Cerebellar cortex (tissue), 1 donor: ENCODE measurements at places on chromosomes 6 and 20.
A peak's percentile ranks its signal among the peaks of the same experiment; 100 is the strongest.

GRCh38 chr6:42168650-42169049, 4.5 kb upstream of the GUCA1A start:
- DNase-seq = no peak

DNA sequence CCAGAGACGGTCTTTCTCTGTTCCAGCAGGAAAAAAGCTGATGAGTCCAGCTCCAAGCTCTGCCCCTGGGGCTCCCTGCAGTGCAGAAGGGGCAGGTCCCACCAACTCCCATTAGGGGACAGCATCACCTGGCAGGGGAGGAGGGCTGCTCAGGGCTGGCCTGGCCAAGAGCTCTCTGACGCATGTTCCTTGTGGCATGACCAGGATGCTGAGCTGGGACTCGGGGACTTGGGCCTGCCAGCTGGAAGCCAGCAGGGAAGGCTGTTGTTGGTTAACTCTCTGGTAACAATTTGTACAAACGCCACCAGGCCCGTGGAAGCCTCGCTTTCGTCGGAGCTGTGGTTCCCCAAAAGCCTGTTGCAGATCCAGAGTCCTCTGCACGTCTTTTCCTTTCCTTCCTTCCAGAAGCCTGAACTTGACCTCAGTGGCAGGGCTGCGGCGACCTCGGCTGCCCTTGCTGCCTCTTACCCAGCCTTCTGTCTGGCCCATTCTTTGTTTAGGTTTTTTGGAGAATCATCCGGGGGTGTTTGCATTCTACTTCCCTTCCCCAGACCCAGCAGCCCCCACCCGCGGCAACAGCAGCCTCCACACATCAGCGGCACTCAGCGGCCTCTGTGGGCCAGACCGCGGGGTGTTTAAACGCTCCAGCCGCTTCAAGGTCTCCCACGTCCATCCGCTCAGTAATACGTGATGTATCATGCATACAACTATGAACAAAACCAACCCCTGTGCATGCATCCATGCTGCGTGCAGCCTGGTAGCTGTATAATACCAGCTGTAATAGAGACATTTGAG, 63.3 kb downstream of the GNAS-AS1 start:
- no peak for DNase-seq

GRCh38 chr20:39433466-39433865, 471.3 kb downstream of the DHX35 start:
- DNase-seq = no peak

- no peak for DNase-seq
These were observed 67.2 kb downstream of the PLCB4 start for GRCh38 chr20:9136114-9136513.

- DNase-seq = no peak
These were observed 25.8 kb upstream of the TNFRSF21 start for GRCh38 chr6:47335466-47335865.

DNA sequence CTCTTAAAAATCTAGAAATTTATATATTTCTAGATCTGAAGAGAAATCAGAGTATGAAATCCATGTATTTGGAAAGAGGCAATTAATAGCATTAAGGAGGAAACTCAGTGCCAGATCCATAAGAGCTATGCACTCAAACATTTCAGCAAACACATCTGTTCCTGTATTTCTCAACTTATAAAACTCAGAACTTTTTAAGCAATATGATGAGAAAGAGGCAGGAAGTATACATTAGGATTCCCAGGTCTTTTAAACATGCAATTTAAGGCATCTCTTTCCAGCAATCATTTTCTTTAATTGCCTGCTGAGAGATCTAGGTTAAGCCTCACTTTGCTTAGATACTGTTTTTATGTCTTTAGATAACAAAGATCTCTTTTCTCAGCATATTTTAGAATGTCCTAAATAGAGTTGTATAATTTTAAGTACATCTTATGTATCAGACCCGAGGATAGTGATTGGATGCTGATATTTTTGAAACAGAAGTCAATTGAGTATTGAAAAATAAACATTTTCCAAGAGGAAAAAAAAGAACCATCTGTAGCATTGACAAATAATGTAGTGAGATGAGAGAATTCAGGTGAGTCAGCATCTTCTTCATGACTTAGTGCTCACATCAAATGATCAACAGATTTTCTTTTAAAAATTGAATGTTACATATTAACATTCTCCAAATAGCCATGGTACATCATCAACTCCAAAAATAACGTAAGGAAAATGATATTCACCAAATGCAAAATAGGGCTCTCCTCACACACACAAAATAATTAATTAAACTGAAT, 461.4 kb upstream of the NOX3 start:
- no peak for DNase-seq

DNA sequence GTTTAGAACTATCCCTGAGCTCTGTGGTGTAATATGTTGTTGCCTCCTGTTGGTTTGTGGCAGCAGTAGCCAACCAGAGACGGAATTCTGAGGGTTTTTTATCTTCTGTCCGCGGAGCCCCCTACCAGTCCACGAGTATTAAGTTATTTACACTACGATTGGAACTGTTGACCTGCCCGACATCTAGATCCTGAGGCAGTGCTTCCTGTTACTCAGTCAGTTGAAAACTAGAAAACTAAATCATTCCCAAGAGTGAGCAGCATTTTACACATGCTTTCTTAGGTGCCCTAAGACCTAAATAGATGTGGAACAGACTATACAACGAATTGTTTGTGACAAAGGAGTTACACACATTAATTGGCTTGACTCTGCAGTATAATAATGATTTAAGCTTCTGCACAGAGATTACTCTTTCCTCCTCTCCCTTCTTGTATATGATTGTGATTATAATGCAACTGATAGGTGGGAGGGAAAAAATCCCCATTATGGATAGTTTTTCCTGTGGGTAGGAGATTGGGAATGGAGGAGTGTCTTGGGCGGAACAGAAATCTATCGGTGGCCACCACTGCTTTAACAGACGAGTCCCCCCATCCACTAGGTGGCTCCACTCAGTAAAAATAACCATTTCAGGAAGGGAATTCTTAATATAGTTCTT, 1.7 kb downstream of the LOC128125822 start:
- peak; percentile 42 for DNase-seq

GRCh38 chr20:62704341-62704948, 4.2 kb upstream of the NTSR1 start:
- DNase-seq = no peak

GRCh38 chr6:41153992-41154625, at the start of gene TREML1:
TREML1 (minus strand) TSS chr6:41154347; CDS start chr6:41154288, 59 bp downstream.
- DNase-seq = no peak

DNA sequence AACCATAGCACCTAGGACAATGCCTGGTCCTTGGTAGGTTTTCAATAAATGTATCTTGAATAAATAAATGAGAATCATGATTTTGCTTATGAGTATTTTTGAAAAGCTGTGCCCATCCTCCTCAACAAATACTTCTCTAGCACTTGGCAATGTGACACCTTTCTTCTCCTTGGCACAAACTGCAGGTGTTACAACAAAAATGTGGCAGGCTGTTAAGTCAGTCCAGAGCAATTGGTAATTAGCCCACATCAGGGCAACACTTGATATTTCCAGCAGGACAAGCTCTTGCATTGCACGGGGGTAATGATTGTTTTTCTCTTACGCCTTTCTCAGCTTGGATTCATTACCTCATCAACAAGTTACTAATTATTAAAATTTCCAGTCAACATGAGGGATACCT, 31.6 kb upstream of the SNX9 start:
- DNase-seq = no peak

- DNase-seq = no peak
These were observed 1.9 kb upstream of the POU3F2 start for GRCh38 chr6:98832284-98833056.

- no peak for DNase-seq
These were observed 118.3 kb downstream of the KHDRBS2 start for GRCh38 chr6:62167736-62168135.

DNA sequence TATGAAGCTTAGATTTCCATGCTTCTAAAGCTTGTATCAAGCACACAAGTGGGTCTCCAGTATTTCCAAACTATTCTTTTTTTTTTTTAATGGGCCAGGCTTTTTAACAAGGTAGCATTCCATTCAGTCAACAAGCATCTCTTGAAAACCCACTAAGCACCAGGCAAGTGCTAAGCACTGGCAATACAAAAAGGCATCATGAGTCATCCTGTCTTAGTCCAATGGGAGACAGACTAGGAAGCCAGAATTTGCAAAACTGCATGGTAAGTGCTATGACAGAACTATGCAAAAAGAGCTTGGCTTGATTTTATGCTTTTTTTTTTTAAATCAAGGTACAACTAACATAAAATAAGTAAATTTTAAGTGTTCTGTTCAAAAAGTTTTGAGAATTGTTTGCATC, 109.3 kb upstream of the DST start:
- no peak for DNase-seq

GRCh38 chr6:162337412-162337811, 390.2 kb downstream of the PRKN start:
- no peak for DNase-seq

GRCh38 chr6:19719691-19720128, 117.5 kb upstream of the ID4 start:
- peak; percentile 21 for DNase-seq

- no peak for DNase-seq
These were observed 69.3 kb upstream of the STMND1 start for GRCh38 chr6:17032590-17032987.

DNA sequence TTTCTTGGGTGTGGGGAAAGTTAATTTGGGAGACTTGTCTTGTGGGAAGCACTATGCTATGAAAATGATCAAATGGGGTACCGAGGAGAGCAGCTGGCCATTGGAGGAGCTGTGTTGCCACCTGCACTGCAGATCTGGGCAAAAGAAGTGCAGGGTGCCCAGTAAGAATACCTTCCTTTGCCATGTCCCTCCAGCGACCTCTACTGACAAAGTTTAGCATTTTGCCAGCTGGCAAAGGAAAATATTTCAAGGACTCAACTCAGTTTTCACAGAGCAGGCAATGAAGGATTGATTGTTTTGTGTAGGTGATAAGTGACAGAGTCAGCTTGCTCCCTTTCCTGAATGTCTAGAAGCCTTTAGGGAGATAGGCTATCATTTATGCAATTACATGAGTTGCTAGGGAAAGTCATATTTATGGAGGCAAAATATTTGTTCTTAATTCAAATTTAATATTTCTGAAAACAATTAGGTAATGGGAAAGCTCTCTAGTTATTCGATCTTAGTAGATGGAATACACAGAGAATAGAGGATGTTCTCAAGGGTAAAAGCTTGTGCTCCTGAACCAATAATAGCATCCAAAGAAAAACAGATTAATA, 118.4 kb downstream of the FARS2 start:
- DNase-seq = peak; percentile 18

- DNase-seq = no peak
These were observed 191.6 kb upstream of the SUPT3H start for GRCh38 chr6:45569210-45569945.

DNA sequence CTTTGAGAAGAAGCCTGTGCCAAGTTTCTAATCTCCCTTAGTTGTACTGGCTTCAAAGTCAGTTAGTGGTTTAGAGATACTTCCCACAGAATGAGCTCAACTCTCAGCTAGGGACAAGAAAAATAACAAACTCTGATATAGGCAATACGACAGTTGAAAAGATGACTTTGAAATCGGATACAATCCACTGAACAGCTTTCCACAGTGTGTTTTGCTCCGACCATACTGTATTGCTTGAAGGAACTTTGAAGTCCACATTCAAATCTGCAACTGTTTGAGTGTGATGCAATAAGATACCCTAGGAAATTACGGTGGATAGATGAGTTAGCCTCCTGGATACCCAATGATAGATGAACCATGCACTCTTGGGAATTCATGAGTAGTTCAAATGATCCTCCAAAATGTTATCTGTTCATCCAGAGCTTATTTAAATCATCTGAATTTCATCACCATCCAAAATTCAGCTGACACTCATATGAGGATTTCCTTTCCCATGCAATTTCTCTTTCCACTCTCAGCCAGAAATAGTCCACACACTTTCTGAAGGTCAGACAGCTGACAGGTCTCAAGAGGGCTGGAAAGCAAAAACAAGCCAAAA, 443.8 kb downstream of the HAO1 start:
- DNase-seq = no peak

DNA sequence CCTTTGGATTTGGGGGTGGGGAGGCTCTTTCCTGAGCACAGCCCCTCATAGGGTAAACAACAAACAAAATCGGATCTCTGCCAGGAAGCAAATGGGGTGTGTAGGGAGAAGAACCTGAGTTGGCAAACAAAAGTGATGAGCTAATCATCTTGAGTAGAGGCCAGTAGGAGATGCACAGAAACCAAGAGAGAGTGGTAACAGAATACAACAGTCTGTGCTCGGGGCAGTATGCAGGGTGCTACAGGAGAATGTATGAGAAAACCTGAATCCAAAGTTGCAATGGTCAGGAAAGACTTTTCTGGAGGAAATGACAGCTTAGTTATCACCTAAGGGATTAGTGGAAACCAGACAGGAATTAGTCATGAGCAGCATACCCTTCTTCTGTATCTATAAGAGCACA, 177.8 kb downstream of the CDKAL1 start:
- no peak for DNase-seq

GRCh38 chr20:47815416-47815806, 30.1 kb upstream of the SULF2 start:
- DNase-seq = no peak

DNA sequence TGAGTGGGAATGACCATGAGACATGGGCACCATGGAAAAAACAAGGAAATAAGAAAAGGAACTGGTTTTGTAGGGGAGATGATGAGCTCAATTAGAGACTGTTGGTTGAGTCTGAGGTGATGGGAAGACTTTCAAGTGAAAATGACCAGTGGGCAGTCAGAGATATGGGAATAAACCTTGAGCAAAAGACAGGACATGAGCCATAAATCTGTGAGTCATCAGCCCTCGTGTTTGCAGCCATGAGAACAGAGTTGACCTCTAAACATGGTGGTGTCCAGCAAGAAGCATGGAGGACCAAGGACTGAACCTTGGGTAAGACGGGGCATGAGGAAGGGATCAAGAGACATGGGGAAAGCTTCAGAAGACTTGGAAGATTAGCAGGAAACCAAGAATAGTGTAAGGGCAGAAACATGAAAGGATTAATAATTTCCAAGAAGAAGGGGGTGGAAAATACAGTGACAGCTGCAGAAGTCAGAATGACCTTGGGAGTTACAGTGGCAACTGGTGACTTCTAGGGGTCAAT, 280.6 kb upstream of the PRDM1 start:
- no peak for DNase-seq

GRCh38 chr6:35497571-35498421, 917 bp upstream of the TEAD3 start:
- no peak for DNase-seq

- DNase-seq = peak; percentile 69
These were observed 9.6 kb downstream of the GMEB2 start for GRCh38 chr20:63617092-63617875.
